Stimulated activated CD4-positive, alpha-beta T cell treated with anti-CD3 and anti-CD28 coated beads, Interleukin-2, amount 100 ng/mL, for 48 hours (primary cell): ENCODE measurements at places on chromosomes 7 and 10.

DNA sequence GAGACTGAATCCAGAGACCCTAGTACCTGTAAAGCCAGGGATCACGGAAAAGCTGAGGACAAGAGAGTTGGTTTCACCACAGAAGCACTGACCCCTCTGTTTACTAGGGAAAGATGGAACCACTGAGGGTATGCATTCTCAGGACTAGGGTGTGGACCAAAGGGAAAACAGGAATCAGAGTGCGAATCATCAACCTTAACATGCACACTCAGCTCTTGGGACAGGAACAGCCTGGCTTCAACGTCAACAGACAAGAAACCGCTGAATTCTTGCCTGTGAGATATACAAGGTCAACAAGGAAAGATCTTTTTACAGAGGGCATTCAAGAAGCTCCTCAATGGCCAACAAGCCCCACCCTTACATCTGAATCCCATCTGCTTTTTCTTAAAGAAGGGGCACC lies 14.9 kb downstream of the TNRC18 start:
- DNase-seq: no peak

GRCh38 chr10:5944389-5945189 lies 32.8 kb downstream of the IL15RA start:
- no peak for DNase-seq

- peak; percentile 34 for DNase-seq
Measured at GRCh38 chr10:3043512-3044368, 23.6 kb upstream of the PFKP start.

GRCh38 chr10:77541247-77541646 lies 96.4 kb downstream of the KCNMA1 start:
- no peak for DNase-seq

DNA sequence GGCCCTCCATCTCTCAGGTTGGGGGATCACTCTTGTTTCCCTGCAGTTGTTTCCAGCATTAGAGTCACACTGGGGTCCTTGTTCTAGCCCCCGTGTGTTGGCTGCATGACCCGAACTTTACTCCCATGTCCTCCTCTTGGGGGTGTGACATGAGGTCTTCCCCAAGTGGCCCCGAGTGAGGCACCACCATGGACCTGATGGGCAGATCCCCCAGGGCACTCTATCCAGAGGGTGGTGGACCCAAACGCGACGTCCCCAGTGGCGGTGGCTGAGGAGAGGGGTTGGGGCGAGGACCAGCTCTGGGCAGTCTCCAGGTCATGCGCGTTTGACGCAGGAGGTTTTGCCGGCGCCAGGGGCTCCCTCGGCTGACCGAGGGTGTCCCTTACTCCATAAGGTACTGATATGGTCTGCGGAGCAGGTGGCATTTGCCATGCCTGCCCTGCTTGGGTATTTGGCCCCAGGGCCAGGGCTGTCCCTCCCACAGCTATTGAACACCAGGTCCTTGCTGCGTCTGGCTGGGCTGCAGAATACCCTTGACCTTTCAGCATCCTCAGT lies 131.9 kb downstream of the LHPP start:
- no peak for DNase-seq

DNA sequence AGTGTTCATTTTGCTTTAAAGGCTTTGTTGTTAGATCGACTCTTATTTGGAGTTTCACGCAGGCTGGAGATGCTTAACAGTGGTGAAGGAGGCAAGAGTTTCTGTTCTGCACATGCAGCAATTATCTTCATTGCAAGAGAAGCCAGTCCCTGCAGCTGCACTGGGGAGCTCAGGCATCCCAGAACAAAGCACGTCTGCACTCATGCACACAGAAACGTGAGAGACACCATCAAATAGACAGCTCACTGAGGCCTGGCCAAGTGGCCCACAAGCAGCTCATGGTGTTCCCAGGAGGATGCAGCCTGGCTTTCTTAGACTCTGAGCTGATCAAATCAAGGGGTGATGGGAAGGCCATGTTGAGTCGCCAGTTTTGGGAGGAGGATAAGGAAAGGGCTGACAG lies 246.1 kb downstream of the CREB5 start:
- no peak for DNase-seq

DNA sequence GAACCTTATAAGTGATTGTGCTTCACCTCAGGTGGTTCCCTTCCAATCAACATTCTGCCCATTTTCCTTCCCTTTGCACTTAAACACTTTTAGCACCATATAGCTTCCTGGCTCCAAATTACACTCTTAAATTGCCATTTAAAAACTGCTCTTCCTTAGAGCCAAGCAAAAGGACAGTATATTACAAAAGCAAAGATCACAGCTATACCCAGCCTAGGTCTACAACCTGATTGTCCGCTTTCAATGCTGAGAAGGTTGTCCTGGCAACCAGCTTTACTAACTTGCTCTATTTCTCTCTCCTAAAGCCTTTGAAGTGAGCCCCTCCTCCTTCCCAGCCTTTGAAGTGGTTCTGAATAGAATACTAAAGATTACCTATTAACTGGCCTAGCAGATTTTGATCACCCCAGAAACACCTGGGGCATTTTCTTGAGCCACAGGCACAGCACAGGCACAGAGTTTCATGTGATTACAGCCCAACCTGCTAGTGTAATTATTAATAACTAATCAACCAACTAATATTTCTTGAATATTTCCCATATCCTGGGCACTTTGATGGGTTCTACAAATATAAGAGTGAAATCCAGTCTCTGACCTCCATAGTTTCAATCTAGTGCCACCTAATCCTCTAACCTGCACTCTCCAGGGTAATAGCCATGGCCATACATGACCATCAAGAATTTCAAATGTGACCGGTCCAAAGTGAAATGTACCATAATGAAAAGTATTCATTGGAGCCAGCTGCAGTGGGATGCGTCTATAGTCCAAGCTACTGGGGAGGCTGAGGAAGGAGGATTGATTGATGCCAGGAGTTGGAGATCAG lies 63.6 kb upstream of the TRIM24 start:
- DNase-seq: no peak

GRCh38 chr10:43197834-43198681 lies 59.8 kb downstream of the CSGALNACT2 start:
- peak; percentile 29 for DNase-seq

- DNase-seq: no peak
Measured at GRCh38 chr10:37680243-37680683, 177.1 kb downstream of the ZNF248 start.

GRCh38 chr10:84076540-84077195 lies 62.6 kb upstream of the GHITM start:
- DNase-seq: no peak

DNA sequence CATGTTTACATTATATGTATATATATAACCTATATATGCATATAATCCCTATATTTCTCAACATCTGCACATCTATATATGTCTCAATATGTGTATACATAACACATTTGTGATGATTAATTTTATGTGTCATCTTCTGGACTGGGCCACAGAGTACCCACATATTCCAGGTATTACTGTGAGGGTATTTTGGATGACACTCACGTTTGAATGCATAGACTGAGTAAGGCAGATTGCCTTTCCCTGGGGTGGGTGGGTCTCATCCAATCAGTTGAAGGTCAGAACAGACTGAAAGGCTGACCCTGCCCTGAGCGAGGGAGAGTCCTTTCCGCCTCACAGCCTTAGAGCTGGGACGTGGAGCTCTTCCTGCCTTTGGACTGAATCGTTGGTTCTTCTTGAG lies 295.2 kb upstream of the PFKP start:
- no peak for DNase-seq

DNA sequence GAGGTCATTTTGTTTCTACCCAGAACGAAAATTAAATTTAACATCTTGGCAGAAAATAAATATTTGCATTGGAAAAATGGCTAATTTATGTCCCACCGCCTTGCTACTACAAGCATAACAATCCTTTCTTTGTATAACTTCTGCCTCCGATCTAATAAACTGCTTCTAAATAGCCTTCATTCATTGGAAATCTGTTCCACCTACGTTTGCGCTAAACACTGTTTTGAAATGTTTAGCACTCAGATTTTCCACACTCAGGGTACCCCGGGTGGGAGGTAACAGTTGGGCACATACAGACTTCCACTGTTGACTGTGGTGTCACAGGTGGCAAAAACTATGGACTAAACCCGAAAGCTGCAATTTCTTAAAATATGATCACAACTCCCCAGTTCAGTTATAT lies 96.4 kb downstream of the FGFR2 start:
- DNase-seq: no peak

GRCh38 chr10:101814466-101815071 lies 3.7 kb downstream of the OGA start:
- no peak for DNase-seq

DNA sequence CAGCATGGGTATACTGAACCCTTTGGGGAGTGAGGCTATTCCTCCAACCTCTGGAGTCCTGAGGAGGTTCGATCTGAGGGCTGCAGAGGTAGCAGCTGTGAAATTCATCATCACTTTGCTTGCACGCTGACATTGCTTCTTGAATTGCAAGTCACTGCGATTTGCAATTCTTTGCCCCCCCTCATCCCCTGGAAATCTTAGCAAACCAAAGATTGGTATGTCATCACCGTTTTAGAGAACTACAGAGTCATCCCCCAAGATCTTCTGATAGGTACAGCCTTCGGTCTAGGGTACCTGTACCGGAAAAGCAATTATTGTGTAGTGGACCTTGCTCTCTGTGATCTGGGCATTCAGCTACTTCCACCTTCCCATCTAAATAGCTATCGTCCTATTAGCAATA lies 192.6 kb downstream of the KLF6 start:
- DNase-seq: no peak

GRCh38 chr10:11831520-11831951 lies 8.4 kb downstream of the PROSER2 start:
- DNase-seq: no peak

DNA sequence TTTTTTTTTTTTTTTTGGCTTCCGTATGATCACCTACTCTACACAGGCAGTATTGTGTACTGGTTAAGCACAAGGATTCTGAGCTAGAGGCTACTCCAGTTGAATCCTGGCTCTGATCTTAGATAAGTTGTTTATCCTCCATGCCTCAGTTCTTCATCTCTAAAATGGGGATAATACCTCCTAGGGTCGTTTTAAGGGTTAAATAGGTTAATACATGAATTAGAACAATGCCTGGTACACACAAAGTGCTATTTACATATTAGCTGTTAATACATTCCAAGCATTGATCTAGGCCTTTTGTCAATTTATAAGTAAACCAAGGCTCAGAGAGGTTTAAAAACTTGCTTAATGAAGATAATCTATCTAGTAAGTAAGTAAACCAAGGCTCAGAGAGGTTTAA lies 59.0 kb downstream of the ST7 start:
- no peak for DNase-seq

DNA sequence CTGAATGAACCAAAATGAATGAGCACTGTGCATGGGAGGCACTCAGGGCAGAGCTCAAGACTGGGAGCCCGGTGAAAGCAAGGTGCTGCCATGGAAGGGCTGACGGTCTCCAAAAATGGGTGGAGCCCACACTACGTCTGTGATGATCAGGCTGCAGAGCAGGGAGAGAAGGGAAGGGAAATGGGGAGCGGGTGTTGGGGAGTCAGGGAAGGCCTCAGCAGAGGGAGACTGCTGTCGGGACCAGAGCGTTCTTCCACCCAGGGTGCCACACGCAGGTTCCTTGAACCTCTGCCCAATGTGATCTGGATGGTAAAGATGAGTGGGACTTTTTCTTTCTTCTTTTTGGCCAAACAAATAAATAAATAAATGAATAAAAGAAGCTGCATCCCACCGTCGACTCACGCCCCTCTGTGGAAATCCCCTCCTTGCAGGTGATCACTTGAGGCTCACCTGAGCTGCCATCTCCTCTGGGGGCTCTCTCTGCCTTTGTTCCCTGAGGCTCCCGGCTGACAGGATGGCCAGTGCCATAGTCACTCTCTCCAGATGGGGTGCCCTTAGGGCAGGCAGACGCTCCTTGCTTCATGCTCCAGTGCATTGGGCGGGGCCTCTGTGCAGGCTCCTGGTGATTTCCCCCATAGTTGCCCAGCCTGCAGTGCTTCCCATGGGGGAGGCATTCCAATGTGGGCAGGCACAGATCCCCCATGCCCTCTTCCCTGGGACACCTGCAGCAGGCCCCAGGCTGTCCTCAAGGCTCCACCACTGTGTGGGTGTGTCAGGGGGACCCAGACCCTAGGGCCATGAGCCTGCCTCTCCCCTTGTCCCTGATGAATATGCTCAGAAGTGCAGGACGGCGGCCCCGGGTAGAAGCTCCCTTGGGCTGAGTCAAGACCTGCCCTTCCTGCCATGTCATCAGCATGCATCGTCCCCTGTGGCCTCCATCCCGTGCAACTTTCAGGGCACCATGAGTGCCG lies 131.8 kb downstream of the PTPN20 start:
- DNase-seq: no peak

DNA sequence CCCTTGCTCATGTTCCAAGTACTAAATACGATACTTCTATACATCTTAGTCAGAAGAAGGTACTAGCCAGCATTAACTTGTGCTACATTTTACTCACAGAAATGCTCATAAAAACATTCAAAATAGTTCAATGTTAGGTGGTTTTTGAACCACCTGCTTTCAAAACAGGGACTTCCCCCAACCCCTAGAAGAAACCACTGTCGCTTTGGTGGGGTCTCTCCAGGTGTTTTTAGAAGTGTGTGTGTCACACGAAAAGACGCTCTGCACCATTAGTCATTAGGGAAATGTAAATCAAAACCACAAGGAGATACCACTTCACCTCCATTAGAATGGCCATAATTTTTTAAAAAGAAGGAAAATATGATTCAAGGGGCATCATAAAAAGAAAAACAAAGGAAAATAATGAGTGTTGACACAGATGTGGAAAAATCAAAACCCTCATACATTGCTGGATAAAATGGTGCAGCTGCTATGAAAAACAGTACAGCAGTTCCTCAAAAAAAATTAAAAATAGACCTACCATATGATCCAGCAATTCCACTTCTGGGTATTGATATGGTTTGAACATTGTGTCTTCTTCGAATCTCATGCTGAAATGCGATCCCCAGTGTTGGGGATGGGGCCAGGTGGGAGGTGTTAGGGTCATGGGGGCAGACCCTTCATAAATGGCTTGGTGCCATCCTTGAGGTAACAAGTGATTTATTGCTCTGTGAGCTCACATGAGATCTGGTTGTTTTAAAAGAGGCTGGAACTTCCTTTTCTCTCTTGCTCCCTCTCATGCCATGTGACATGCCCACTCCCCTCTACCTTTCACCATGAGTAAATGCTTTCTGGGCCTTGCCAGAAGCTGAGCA lies 74.2 kb downstream of the MALSU1 start:
- DNase-seq: peak; percentile 40

- no peak for DNase-seq
Measured at GRCh38 chr10:24790599-24790998, 66.9 kb upstream of the ARHGAP21 start.

DNA sequence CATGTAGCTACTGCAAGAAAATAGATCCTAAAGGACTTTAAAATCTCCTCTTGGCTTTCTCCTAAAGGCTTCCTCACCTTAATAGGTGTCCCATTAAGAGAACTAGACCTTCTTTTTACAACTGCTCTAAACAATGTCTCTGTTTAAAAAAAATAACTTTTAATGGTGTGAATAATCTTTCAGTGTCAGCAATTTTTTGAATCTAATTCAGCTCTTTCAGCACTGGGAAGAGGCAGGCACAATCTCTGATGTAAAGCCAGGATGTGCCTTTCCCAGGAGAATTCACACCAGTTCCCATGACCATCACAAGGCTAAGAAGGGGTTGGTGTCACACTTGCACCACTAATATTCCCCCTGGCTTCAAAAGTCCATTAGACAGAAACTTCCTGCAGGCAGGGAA lies 254.6 kb downstream of the XPNPEP1 start:
- no peak for DNase-seq

GRCh38 chr7:4794591-4795350 lies 19.3 kb downstream of the AP5Z1 start:
- no peak for DNase-seq
